Caudate nucleus (tissue), 63 donors: ENCODE measurements at places on chromosomes 2 and 18.

DNA sequence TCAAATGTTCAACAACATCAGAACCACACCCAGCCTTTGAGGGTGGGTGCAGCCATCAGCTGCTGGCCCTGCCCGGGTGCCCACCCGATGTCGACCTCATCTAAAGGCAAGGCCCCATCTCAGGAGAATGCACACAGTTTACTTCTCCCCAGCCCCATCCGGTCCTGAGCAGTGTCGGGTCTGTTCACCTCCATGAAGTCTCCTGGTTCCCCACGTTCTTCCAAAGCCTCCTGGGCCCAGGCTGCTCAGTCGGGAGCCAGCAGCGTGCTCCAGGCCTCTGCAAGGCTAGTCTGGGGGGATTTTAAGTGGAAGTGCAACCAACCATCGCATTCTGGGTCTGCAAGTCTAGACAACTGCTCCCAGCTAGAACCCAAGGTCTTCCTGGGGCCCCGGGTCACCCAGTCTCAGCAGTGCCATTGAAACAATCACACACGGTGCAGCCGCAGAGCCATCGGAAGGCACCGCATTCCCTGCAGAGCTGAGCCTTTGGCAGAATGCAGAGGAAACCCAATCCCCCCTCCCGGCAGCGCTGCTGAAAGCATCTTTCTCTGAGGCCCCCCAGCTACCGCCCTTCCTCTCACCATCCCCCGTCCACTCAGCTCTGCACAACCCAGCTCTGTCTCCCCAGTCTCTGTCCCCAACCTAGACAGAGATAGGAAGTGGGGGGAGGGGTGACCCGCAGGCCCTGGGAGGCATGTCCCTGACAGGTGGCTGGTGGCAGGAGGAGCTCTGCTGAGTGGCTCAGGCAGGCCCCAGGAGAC lies 8.5 kb downstream of the ESPNL start:
- no peak for DNase-seq

- DNase-seq: no peak
Observed at GRCh38 chr2:11842336-11842735, 95.9 kb downstream of the LPIN1 start.

- DNase-seq: no peak
Observed at GRCh38 chr2:75525434-75526310, 35.1 kb downstream of the EVA1A start.

DNA sequence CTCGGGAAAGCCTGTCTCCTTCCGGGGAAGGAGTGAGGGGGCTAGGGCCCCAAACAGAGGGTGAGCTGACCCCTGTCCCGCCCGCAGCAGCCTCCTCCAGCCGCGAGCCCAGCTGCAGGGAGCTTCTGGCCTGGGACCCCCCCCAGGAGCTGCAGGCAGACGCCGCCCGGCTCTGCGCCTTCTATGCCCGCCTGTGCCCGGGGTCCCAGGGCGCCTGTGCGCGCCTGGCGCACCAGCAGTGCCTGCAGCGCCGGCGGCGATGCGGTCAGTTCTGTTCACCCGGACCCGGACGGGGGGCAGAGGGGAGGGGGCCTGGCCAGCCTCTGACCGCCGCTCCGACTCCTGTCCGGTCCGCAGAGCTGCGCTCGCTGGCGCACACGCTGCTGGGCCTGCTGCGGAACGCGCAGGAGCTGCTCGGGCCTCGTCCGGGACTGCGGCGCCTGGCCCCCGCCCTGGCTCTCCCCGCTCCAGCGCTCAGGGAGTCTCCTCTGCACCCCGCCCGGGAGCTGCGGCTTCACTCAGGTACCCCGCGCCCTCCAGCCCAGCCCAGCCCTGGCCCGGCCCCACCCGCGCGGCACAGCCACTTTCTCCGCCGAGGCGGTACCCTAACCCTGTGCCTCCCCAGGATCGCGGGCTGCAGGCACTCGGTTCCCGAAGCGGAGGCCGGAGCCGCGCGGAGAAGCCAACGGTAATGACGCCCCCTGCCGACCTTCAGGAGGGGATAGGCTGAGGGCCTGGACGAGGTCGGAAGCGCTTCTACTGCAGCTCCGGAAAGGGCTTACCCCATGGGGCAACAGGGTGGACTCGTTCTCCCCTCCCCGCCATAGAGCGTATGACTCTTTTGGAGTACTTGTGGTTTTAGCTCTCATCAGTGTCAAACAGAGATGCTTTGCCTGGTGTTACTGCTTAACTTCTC lies 2.0 kb upstream of the CHRND start:
- no peak for DNase-seq

DNA sequence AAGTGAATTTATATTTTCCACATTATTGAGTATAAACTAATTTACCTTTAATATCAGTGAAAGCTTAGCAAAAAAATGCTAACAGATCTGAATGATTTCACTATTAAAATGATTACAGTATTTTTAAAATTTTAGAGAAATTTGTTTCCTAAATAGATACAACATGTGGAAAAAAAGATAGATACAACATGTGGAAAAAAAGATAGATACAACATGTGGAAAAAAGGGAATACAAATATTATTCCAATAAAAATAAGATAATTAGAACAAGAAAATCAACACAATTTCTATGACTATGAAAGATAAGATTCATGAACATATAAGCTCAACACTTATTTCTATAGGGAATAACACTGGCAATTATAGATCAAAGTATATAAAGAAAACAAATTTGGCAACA lies 865.9 kb upstream of the VRK2 start:
- DNase-seq: no peak

DNA sequence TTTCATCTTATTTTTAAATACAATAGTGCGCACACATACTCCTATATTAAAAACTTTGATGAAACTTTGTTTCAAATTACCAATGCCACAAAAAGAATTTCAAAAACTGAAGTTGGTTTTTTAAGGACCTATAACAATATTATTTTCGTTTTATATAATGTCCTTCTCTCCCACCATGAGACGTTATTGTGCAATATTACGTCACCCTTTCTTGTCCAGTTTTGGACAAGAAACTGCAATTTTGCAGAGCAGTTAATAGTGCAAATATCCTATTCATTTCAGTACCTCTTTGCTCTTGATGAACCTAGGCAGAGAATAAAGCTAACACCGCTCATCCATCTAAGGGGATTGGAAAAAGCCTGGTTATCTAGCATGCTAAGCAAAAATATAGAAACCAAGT lies 9.7 kb upstream of the ZNF516 start:
- no peak for DNase-seq
